NCI-H2171 (cell line): ENCODE measurements at places on chromosomes 4 and X.

DNA sequence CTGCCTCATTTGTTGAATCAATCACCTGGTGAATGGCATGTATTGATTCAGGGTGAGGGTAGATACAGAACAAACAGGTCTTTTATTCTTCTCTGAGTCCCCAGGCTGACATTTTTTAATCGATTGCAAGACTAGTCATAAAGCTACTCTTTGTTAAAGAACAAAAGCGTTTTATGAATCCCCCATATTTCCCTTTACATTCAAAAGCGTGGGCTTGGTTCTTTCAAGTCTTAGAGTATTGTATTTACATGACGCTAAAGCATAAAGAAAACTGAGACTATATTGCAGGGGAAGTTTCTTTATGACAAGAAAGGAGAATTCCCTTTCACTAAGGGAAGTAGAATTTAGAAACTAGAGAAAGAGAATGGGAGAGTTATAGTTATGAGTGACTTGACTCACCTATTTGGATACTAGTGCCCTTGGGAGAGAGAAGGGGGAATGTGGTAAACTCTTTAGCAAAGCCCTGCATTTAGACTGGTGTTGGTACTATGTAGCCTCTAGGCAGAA is 69.3 kb upstream of the PDE5A start:
- DNase-seq = no peak

- DNase-seq = no peak
These were observed 143.3 kb downstream of the BANK1 start for GRCh38 chr4:101933855-101934254.

- no peak for DNase-seq
These were observed 168.9 kb downstream of the DCTD start for GRCh38 chr4:182748283-182748682.

DNA sequence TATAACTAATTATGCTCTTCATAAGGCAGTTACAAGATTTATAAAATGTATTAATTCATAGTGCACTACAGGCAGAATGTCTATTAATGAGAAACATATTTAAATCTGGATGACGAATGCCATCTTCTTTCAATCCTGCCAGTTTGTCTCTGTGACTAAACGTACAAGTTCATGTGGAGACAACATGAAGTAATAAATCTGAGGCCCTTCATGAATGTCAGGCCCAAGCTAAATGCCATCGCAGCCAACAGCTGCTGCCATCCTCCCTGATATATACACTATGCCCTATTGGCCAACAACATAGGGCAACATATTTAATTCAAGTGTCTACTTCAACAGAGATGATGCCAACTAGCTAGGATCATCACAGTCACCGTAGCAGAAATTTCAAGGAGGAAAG is 43.7 kb downstream of the TSPAN5 start:
- DNase-seq = no peak

DNA sequence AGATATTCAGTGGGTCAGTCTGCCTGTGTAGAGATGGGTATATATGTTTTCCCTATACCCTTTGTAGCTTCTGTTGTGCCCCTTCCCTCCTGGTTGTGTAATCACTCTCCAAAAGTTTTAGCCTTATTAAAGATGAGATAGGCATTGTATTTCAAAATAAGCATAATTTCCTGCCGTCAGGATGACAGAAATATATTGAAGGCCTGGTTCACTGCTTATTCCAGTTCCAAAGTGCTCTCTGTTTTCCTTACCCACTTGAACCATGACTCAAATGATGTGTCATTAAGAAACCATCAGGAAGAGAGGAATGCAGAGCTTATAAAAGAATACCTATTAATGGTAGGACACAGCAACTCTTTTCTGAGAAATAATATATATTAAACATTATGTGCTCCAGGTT is 178.5 kb downstream of the GABRB1 start:
- no peak for DNase-seq

GRCh38 chr4:161225327-161225726 is 938.5 kb downstream of the FSTL5 start:
- DNase-seq = no peak

- no peak for DNase-seq
These were observed 19.1 kb upstream of the LAP3 start for GRCh38 chr4:17557880-17558279.

DNA sequence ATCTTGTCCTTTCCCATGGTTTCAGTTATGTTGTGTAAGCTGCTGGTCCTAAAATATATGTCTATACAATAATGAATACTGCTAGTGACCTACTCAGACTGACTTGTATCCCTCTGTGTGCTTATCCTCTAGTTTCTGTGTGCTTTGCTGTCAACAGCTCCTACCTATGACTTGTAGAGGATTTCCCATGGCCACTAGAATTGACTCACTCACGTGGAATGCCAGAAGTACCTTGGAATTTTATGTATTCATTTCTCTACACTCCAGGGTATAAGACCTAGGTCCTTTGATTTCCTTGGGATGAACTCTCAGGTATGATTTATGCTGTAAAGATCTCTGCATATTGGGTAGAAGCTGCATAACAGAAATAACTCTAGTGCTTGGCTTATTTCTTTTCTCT is 279.9 kb upstream of the SLIT2 start:
- DNase-seq = no peak

GRCh38 chr4:81839347-81840042 is 367.8 kb upstream of the RASGEF1B start:
- DNase-seq = no peak

DNA sequence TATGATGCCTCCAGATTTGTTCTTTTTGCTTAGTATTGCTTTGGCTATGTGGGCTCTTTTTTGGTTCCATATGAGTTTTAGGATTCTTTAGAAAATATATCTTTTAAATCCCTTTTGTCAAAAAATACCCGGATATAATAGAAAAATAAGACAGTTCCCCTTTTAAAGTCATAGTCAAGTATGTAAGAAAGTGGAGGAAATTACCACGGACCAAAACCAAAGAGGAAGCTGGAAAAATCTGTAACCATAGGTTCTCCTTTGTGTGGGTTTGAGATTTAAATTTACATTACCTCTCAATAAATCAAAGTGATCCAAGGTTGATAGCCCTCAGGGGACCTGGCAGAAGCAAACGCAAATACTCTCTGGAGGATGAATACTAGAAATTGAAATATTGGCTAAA is 58.3 kb upstream of the PACRGL start:
- DNase-seq = no peak

DNA sequence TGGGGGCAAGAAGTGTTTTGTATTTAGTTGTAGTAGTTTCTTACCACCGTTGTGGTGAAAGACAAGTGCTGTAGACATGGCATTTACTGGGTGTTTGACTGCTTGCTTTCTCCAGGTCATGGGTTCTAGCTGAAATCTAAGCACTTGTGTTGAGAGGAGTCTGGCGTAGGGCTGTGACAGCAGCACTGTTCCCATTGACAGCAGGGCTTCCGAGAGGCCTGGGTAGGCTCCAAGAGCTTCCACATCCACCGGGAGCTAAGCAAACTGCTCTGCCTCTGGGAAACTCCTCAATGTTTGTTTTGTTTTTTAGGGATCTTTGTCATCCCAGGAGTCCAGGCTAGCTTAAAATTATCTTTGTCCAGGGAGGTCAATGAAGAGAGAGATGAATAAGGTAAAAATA is 44.3 kb downstream of the BMPR1B start:
- no peak for DNase-seq

DNA sequence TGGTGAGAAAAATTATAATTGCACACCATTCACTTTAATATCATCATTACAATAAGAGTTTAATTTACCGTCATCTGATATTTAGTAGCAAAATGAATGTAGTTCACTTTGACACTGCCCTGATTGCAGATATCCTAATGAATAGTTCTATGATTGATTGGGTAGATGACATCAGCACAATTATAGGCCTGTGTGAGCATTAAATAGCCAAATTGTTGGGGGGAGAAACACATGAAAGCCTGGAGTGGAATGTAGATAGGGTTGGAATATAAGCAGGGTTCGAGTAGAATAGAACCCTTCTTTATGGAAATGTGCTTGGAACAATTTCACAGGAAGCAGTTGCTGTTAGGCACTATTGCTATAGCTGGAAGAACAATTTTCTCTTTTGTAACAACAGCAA is 1526.2 kb downstream of the RPA4 start:
- no peak for DNase-seq

GRCh38 chr4:2949782-2950125 is 13.5 kb downstream of the NOP14 start:
- DNase-seq = no peak

DNA sequence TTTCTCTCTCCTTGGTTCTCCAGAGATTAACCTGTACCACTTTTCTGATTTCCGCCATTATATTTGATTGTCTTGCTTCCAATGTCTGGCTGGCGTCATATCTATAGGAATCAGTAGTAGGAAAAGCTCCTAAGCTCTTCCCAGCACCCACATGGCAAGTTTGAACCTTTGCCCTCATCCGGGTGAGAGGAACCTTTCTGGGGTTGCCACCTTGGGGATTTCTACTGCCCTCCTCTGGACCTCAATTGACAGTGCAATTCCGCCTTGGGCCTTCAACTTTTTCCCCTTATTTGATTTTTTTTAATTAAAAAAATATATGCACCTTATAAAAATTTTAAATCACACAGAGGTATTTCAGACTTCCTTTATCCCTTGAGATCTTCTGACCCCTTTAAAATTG is 2.0 kb upstream of the CXorf66 start:
- no peak for DNase-seq

GRCh38 chrX:140141444-140142029 is 176.2 kb upstream of the CXorf66 start:
- DNase-seq = no peak

DNA sequence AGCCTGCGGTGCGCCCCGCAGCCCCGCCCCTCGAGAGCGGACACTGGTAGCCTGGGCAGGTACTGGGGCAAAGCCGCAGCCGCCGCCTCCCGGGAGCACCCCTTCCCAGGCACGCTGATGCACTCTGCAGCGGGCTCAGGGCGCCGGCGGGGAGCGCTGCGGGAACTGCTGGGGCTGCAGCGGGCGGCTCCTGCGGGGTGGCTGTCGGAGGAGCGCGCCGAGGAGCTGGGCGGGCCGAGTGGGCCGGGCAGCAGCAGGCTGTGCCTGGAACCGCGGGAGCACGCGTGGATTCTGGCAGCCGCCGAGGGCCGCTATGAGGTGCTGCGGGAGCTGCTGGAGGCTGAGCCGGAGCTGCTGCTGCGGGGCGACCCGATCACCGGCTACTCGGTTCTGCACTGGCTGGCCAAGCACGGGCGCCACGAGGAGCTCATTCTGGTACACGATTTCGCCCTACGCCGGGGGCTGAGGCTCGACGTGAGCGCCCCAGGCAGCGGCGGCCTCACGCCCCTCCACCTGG is 401 bp downstream of the SOWAHD start:
- no peak for DNase-seq

- DNase-seq = no peak
These were observed 1925.5 kb downstream of the ARAP2 start for GRCh38 chr4:34318773-34319172.

- DNase-seq = no peak
These were observed 260.8 kb upstream of the VCX start for GRCh38 chrX:7582191-7582590.

DNA sequence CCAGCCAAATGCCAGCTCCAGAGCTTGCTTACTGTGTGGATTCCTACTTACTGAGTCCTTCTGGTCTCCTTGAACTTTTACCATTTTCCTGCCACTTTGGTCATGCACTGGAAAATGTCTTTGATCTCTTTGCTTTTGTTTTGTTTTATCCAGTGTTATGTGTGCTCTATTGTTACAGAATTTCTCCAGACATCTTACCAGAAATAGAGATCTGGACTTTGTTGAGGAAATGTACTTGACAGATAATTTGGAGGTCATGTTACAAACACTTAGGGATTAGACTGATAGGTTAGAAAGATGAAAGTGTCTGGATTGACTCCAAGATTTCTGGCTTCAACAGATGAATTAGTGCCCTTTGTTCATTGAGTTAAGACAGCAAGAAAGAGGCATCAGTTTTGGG is 5.7 kb upstream of the ZNF330 start:
- no peak for DNase-seq

DNA sequence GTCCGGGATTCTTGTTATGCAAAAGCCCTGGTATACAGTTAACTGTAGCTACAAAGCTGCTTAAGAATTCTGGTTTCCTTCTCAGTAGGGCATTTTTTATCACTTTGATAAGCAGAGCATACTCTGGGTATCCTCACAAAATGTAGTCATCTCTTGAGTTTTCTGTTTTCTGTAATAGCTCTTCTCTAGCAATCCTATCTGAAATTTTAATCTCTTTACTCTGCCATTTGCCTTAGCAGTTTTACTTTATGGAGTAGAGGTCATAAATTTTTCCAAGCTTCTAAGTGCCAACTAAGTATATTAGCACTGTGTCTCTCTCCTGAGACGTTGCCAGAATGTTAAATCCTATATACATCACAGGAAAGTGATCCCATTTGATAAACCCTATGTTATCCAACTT is 28.0 kb upstream of the BANK1 start:
- DNase-seq = no peak

DNA sequence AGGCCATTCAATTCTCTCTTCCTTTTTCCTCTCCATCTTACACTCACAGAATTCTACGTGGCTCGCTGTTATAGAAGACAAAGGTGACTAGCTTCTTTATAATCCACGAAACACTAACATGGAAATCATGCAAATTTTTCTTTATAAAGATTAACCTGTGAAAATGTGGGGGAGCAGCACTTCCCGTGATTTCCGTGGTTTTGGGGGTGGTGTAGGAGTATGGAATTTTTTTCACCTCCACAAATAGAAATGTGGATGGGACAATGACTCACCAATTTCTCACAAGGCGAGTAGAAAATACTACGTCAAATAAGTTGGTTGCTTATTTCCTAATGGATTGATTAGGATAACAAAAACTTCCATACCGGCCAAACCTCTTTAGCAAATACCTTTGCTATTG is 719.2 kb upstream of the TENM3 start:
- DNase-seq = no peak

DNA sequence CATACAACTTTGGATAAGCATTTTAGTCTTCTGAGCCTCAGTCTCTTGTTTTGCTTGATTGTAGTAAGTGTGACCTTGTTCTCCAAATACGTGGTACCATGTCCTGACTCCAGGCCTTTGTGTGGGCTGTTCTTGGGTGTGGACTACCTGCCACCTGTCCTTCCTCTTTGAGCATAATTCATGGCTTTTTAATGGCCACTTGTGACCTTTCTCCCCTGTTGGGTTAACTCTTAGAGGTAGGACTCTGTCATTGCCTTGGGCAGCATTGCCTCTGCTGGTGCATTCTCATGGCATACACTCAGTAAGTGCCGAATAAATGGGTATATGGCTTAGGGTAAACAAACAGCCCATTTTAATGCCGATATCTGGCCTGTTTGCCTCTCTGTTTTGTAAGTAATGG is 3.0 kb downstream of the NSD2 start:
- DNase-seq = no peak

GRCh38 chr4:5707366-5707765 is 993 bp downstream of the EVC2 start:
- DNase-seq = no peak

DNA sequence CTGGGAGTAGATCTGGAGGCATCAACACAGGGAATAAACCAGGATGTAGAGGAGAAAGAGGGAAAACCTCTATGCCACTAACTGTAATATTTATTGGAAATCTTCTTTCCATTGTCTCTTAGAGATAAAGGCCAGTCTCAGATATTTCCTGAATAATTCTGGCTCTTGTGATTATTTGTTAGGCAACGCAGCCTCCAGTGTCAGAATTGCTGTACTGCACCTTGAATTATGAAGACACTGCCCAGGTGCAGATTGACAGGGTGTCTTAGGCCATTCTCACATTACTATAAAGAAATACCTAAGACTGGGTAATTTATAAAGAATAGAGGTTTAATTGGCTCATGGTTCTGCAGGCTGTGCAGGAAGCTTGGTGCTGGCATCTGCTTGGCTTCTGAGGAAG is 100.7 kb upstream of the ZDHHC15 start:
- no peak for DNase-seq

- no peak for DNase-seq
These were observed 234.3 kb downstream of the HS3ST1 start for GRCh38 chr4:11194431-11194830.

GRCh38 chr4:8338351-8338961 is 68.9 kb downstream of the HTRA3 start:
- no peak for DNase-seq
